NCI-H460 (cell line): ENCODE measurements at places on chromosomes 1 and 21.

DNA sequence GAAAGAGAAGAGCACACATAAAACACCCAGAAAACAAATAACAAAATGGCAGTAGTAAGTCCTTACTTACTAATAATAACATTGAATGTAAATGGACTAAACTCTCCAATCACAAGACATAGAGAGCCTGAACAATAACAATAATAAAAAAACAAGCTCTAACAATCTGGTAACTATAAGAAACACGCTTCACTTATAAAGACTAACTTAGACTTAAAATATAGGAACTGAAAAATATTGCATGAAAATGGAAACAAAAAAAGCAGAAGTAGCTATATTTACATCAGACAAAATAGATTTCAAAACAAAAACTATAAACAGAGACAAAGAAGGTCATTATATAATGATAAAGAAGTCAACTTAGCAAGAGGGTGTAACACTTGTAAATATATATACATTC lies 83.1 kb upstream of the LYPLAL1 start:
- no peak for DNase-seq

- no peak for DNase-seq
Measured at GRCh38 chr1:119204197-119204960, 63.9 kb upstream of the WARS2 start.

- DNase-seq: no peak
Measured at GRCh38 chr1:243503155-243503554, 247.3 kb downstream of the SDCCAG8 start.

- no peak for DNase-seq
Measured at GRCh38 chr1:185775501-185775900, 41.3 kb downstream of the HMCN1 start.

DNA sequence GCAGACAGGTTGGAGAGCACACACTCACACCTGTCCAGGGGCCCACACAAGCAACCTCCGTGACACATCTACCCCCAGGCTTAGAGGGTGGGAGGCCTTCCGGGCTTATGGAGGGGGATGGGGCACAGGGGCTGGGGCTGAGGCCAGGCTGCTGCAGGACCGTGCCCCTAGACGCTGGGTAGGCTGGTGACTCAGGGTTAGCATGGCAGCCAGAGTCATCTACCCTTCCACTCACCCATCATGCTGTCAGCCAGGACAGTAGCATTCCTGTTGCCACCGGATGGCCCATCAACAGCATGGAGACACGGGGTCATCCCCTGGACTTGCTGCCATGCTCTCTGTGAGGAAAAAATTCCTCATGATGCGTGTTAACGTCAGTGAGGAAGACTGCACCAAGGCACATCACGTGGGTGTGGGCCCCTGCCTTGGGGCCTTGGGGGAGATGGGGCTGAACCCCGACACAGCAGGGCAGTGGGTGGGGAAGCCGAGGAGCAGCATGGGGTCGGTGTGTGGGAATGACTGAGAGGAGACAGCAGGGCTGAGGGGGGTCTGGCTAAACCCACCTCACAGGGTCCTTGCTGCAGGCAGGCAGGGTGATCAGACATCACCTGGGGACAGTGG lies 52.8 kb downstream of the WNT9A start:
- no peak for DNase-seq

DNA sequence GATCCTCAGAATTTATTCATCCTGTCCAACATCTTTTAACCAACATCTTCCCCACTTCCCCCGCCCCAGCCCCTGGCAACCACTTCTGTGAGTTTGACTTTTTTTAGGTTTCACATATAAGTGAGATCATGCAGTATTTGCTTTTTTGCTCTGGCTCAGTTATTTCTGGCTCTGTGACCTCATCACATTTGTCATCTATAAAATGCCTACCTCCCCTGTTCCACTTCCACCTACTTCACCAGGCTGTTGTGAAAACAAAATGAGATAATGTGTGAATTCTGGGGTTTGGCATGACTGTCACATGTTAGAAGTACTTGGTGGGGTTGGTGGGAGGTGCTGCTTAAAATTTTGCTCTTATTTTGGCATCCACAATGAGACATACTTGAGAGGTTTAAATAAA lies 18.4 kb downstream of the HHAT start:
- DNase-seq: no peak

- DNase-seq: no peak
Measured at GRCh38 chr1:209657918-209658317, 5.7 kb upstream of the LAMB3 start.

GRCh38 chr1:9822897-9823692 lies 670 bp downstream of the CLSTN1 start:
- DNase-seq: no peak

DNA sequence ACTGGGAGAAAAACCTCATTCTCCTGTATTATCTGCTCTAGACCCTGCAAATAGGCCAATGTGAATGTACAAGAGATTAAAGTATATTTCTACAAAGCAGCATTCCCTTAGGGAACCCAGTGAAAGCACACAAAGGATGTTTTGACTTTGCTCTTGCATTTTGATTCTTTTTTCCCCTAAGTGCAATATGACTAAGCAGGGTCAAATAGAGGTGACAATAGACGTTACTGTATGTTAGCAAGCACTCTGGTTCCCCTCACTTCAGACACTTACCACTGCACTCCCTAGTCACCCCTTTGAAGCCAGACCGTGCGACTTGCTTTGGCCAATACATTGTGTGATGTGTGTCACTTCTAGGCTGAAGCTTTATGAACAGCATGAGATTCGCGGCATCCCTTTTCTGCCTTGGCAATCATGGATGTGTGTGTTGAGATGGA lies 209.7 kb downstream of the RHOU start:
- no peak for DNase-seq

DNA sequence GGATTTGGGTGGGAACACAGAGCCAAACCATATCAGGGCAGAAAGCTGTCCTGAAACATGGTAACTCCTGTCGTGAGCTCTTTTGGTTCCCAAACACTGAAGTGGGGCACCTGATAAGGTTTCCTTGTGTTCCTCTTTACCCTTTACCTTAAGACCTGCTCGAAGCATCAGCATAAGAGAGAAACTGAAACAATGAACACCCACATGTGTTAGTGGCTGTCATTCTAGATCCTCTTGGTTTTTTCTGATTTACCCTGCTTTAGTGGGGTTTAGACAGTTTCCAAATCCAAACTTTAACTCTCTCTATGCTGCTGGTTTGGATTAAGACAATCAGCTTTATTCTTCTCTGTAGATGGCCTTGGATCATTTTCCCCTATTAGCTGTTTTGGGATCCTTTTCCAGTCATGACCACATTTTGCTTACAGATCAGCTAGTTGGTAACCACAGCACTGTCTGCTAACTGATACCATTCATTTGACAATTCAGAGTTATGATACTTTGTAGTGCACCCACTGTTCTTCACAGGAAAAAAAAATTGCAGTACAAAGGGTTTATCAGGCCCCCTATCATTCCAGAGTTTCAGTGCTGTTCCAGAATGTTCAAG lies 975 bp upstream of the MNDA start:
- DNase-seq: no peak

GRCh38 chr1:33928251-33928650 lies 64.4 kb downstream of the HMGB4 start:
- no peak for DNase-seq

DNA sequence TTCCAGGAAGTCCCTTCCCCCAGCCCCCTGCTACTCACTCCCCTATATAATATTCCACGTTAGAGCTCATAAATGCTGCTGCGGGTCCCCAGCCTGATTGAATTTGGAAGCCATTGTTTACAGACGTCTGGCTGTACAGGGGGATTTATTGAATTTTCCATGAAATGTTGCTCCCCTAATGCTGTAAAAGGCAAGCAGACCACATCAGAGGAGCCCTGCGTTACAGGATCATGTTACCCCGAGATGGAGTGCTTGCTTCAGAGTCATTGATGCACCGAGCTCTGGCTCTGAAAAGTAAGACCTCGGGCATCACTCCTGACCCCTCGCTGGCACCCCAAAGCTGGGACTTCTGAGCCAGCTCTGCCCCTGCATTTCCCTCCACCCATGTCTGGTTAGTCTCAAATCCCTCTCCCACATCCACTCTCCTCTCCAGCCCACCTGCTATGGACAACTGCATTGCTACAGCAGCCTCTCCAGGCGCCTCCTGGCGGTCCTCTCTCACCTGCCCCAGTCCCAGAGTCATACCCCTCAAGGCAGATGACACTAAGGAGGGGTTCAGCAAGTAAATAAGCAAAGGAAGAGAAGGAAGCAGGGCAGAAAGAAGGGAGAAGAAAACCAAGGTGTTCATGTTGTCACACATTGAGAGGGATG lies 127.8 kb downstream of the TMEM53 start:
- no peak for DNase-seq

DNA sequence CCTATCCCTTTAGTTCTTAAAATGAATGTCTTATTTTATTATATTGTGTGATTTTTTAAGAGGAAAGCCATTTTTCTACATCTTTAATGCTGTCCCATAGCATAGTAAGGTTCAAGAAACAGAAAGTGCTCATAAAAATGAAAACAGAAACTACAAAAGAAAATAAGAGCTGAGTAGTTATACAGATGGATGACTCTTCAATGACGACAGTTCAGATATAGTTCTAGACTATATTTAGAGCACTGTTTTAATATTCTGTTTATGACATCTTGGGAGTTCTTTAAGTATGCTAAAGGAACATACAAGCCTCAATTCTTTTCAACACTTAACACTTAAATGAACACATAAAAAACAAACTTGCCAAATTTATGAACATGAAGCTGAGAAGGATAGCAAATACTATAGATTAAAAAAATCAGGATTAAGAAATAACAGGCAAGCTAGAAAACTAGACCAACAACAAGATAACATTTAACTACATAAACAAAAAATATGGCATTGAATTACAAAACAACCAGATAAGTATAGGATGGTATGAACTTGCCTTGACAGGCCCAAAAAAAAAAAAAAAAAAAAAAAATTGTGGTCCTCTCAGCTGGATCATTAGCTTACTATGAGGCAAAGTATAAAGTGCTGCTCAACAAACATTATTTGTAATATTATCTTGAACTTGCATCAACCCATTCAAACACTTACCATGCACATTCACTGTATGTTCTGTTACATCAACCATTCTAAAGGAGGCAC lies 87.9 kb downstream of the ZZZ3 start:
- DNase-seq: no peak

- DNase-seq: no peak
Measured at GRCh38 chr1:222068937-222069336, 327.0 kb upstream of the DUSP10 start.

DNA sequence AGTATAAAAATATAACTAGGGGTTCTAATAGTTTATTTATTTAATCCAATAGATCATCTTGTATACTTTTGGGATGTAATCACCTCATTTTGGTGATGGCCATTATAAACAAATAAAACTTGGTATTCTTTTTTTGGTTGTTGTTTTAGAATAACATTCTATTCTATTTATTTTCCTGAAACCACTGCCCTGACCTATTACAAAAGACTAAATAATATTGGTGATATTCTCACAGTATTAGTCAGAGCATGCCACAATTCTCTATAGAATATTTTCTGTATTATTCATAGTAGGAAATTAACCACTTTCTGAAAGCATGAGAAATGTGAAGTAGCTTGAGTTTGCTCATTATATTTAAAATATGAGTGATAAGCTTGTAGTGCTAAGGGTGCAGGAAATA lies 54.1 kb upstream of the LRRC7 start:
- no peak for DNase-seq

- no peak for DNase-seq
Measured at GRCh38 chr1:224759135-224759534, 143.0 kb downstream of the CNIH3 start.

GRCh38 chr1:23643736-23644554 lies 47.7 kb upstream of the RPL11 start:
- DNase-seq: no peak

DNA sequence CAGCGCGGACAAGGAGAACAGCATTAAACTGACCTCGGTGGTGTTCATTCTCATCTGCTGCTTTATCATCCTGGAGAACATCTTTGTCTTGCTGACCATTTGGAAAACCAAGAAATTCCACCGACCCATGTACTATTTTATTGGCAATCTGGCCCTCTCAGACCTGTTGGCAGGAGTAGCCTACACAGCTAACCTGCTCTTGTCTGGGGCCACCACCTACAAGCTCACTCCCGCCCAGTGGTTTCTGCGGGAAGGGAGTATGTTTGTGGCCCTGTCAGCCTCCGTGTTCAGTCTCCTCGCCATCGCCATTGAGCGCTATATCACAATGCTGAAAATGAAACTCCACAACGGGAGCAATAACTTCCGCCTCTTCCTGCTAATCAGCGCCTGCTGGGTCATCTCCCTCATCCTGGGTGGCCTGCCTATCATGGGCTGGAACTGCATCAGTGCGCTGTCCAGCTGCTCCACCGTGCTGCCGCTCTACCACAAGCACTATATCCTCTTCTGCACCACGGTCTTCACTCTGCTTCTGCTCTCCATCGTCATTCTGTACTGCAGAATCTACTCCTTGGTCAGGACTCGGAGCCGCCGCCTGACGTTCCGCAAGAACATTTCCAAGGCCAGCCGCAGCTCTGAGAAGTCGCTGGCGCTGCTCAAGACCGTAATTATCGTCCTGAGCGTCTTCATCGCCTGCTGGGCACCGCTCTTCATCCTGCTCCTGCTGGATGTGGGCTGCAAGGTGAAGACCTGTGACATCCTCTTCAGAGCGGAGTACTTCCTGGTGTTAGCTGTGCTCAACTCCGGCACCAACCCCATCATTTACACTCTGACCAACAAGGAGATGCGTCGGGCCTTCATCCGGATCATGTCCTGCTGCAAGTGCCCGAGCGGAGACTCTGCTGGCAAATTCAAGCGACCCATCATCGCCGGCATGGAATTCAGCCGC lies 2.5 kb downstream of the S1PR1 start:
- DNase-seq: no peak

- no peak for DNase-seq
Measured at GRCh38 chr1:159960721-159961381, 6.8 kb upstream of the SLAMF9 start.

DNA sequence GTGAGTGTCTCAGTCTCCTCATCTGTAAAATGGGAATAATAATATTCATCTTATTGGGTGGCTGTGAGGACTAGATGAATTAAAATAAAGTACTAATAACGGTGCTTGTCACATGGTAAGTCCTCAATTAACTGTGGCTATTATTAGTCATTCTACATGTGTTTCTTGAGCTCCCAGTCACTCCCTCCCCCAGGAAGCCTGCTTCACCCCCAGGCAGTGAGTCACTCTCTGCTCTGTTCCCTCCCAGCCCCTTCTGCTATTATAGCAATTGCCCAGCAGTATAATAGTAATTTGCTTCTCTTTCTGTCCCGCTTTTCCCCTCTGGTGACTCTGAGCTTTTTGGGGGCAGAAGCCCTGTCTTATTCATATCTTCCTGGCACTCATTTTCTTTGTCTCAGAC lies 102.0 kb downstream of the BEND5 start:
- DNase-seq: no peak

- DNase-seq: no peak
Measured at GRCh38 chr1:171212607-171213351, 27.7 kb downstream of the FMO2 start.

- no peak for DNase-seq
Measured at GRCh38 chr1:182355723-182356098, 35.9 kb downstream of the GLUL start.
